Stimulated activated CD4-positive, alpha-beta T cell treated with anti-CD3 and anti-CD28 coated beads, Interleukin-15, amount 100 ng/mL, for 48 hours (primary cell): ENCODE measurements at places on chromosomes 16 and 17.

DNA sequence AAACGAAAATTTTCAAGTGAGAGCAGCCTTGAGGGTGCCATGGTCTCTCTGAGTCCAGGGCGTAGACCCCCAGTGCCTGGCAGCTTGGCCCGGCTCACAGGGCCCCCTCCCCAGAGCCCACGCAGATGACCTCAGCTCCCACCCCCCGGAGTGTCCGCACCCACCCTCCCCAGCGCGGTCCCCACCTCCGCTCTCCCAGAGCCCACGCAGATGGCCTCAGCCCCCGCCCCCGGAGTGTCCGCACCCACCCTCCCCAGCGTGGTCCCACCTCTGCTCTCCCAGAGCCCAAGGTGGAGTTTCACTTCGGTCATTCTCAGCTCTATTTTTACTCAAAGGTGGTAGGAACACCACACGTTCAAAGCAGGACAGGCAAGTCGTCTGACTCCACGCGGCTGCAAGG lies 13.9 kb downstream of the ABR start:
- no peak for DNase-seq

- DNase-seq = no peak
Measured at GRCh38 chr16:75868636-75869632, 142.6 kb upstream of the CPHXL start.

GRCh38 chr17:9936095-9936494 lies 31.0 kb upstream of the RCVRN start:
- DNase-seq = no peak

DNA sequence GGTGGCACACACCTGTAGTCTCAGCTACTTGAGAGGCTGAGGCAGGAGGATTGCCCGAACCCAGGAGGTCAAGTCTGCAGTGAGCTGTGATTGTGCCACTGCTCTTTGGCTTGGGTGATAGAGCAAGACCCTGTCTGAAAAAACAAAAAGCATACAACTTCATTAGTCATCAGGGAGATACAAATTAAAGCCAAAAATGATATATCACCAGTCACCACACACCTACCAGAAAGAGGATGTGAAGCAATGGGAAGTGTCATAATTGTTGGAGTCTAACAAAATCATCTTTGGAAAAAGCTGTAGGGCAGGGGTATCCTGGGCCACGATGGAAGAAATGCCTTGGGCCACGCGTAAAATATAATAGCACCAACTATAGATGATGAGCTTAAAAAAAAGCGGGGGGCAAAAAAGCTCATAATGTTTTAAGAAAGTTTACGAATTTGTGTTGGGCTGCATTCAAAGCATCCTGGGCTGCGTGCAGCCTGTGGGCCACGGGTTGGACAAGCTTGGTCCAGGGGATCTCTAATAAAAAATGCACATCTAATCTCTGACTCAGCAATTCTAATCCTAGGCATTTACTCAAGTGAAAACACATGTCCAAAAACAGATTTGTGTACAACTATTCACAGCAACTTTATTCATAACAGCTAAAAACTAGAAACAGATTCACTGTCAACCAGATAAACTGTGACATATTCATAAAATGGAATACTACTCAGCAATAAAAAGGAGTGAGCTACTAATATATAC lies 65.9 kb downstream of the HIC1 start:
- DNase-seq = no peak

DNA sequence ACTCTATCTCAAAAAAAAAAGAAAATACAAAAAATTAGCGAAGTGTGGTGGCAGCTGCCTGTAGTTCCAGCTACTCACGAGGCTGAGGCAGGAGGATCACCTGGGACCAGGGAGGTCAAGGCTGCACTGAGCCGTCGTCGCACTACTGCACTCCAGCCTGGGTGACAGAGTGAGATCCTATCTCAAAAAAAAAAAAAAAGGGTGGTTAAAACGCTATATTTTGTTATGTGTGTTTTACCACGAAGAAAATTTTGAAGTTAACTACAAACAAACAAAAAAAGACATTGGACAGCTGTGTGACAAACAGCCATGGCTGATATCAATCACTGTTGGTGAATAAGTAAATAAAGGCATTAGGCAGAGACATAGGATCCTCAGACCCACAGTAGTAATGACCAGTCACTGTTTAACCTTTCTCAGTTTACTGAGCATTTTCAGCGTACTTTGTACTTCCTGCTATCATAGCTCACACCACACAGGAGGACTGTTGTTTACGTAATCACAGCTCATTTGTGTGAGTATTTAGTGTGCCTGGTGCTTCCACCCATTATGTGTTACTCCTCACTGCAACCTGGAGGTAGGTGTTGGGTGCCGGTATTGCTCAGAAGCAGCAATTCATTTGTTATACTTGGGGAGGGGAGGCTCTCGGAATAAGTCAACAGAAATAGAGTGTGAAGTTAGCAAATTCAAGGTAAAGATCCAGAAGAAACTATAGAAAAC lies 55.4 kb downstream of the COPRS start:
- no peak for DNase-seq

GRCh38 chr16:74560912-74561311 lies 46.0 kb downstream of the GLG1 start:
- DNase-seq = no peak

DNA sequence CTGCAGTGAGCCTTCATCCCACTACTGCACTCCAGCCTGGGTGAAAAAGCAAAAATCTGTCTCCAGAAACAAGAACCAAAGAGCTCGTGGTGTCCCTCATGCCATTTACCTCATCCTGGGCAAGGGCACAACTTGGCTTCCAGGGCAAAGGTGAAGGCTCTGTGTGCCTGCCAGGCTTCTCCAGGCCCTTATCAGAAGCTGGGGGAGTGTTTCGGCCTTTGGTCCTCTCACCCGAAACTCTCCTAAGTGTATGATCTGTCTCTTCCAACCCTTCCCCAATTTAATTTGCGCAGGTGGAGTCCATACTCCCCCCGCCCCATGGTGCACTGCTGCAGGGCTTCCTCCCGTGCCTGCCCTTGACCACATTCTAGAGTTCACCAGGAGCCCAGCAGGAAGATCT lies 1.1 kb downstream of the CES2 start:
- DNase-seq = no peak

GRCh38 chr16:50185005-50185505 lies 31.9 kb downstream of the TENT4B start:
- no peak for DNase-seq

- no peak for DNase-seq
Measured at GRCh38 chr16:10862438-10862837, 14.6 kb upstream of the CIITA start.

- no peak for DNase-seq
Measured at GRCh38 chr17:2816688-2817087, 20.4 kb downstream of the RAP1GAP2 start.

DNA sequence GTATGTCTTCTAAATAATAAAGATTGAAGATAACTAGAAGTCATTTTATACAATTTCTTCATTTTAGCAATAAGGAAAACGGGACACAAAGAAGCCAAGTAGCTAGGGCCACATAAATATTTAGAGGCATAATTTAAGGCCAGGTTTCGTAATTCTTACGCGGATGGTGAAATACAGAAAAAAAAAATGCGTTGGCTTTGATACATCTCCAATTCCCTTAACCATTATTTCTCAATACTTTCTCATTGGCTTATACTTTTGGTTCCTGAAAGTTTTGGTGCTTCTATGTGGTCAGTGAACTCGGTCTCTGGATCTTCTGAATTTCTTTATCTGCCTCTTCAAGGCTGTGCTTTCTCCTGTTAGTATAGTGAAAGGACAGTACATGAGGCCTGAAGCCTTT lies 888.1 kb downstream of the KCNJ2 start:
- DNase-seq = no peak

GRCh38 chr17:74697515-74697914 lies 15.2 kb downstream of the CD300LF start:
- no peak for DNase-seq

GRCh38 chr17:63785556-63785955 lies 11.6 kb downstream of the DDX42 start:
- DNase-seq = no peak
